HFFc6 (cell line): ENCODE measurements at places on chromosomes 7 and 10. TPM values are rescaled to one million over a fixed set of nuclear protein-coding genes. Genes with fewer than 3 reads are reported as not detected.

Gene NRF1
- total RNA-seq, result 8.1 to 10.8 TPM (median 9.0 TPM) in 3 replicates

Gene ZNF804B
- not detected in 3 replicates for total RNA-seq

Gene EVX1
- not detected in 3 replicates for total RNA-seq

Gene ANKRD22
- not detected in 3 replicates for total RNA-seq

Gene ATOH7
- total RNA-seq, result not detected in 3 replicates
